ENCODE measurements at places on chromosomes 1 and 21. TPM values are rescaled to one million over a fixed set of nuclear protein-coding genes. Genes with fewer than 3 reads are reported as not detected.

- DNase-seq: no peak
These were observed 9.1 kb upstream of the CHODL start for GRCh38 chr21:18235545-18235944.

DNA sequence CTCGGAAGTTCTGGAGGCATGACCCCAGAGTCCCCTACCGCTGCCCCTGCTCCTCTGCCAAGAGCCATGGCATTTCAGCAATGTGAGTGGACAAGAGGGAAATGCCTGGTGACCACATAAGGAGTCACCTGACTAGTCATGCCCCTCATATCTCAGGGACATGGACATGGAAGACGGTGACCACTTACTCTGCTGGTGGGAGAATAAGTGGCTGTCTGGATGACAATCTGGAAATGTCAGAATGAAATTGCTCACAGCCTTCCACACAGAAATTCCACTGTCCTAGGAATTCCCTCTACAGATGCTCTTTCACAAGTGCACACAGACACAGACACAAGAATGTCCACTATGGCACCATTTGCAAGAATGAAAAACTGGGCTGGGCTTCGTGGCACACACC is 24.3 kb upstream of the PLEKHG5 start:
- DNase-seq: no peak

Gene TDRD5
- total RNA-seq: 0.44 TPM

GRCh38 chr1:17553975-17554700 is 14.6 kb downstream of the ARHGEF10L start:
- DNase-seq: no peak

- DNase-seq: no peak
These were observed 39.0 kb downstream of the PIK3CD start for GRCh38 chr1:9690440-9691107.

- DNase-seq: no peak
These were observed 109.9 kb downstream of the LACTBL1 start for GRCh38 chr1:22862752-22863151.

Gene GJA4
- total RNA-seq: 25.7 TPM

Gene POMGNT1
- total RNA-seq: 63.7 TPM

GRCh38 chr1:151475175-151475574 is 15.9 kb upstream of the POGZ start:
- DNase-seq: no peak

DNA sequence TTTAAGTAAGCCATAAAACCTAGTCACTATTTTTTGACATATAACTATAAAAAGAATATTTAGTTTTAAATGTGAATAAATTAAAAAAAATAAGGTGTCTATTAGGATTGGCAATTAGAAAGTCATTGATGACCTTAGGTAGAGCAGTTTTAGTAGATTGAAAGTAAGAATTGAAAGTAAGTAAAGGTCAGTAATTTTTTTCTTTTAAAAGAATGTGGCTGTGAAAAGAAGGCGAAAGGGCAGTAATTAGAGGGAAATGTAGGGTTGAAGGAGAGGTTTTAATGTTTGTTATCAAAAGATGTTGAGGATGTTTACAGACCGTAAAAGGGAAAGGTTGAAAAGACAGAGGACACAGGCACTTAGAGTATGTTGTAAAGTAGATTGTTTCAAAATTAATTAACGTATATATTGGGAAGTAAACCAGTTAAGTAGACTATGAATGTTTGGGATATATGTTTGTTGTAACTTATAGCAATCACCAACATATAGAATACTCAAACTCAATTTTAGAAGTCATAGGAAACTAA is 41.0 kb downstream of the ZFYVE9 start:
- DNase-seq: no peak

- DNase-seq: no peak
These were observed 165.3 kb downstream of the TNFSF18 start for GRCh38 chr1:172885411-172885810.

Gene SPRR2G
- not detected for total RNA-seq

Measured in tibial nerve (tissue), 4 donors.